SK-N-DZ (cell line): ENCODE measurements at places on chromosomes 2 and 18.
A peak's percentile ranks its signal among the peaks of the same experiment; 100 is the strongest.

DNA sequence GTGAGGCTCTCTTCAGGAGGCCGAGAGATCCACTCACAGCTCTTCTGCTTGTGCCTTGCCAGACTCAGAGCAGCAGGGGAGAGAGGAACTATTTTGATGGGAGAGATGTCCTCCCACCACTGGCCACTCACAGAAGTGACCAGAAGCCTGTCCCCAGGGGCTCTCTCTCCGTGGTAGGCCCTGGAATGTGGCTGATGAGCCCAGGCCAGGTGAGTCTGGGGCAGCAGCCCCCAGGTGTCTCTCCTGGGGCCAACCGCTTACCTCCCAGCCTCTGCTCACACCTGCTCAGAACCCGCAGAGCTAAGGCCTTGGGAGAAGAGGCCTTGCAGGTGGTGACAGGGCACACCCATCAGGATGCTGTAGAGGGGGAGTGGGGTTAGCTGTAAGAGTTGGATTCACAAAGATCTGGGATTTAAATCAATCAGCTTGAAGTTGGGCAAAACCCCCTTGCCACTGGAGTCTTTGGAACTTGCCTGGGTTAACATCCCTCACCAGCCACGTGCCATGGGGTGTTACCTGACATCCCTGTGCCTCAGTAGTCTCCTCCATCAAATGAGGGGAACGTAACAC is 29.1 kb upstream of the ASB18 start:
- DNase-seq = no peak

DNA sequence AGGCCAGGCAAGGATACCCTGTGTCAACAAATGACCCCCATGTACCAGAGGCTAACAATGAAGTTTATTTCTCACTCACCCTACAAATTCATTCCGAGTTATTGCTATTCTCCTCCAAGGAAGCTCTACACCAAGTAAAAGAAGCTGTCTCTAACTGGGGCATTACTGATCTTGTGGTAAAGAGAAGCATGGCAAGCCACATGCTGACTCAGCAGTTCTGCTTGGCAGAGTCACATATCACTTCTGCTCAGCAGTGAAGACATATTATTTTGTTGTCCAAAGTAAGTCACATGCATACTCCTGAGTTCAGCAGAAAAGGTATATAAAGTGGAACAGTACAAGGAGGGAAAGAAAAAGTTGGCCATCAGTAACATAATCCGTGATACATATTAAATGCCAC is 315.8 kb downstream of the GULP1 start:
- DNase-seq = peak; percentile 5

- no peak for DNase-seq
Observed at GRCh38 chr18:28729321-28729720, 552.4 kb upstream of the CDH2 start.

DNA sequence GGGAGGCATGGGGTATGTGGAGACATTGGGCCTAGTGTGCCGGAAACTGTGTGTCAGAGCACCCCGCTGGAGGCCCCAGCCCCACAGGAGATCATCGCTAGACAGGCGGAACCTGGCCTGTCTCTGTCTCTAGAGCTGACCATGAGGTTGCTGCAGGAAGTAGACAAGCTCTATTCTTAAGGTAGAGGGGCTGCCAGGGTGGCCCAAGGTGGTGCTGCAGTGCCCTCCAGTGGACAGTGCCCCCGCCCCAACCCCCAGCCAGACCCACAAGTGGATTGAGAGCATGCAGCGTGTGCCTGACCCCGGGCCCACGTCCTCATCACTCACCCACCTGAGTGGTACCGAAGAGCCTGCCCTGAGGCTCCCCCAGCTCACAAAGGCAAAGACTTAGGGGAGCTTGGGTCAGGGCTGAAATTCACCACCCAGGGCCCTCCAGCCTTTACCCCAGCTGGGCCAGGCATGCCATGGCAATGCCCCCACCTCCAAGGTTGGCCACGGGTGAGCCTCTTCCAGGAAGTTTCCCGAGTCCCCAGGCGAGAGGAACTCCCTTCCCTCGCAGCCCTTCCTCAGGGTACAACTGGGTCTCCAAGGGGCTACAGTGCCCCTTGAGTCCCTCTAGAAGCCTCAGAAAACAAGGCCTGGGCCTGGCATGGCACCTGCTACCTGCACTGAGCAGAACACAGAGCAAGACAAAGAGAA is 155.0 kb downstream of the TTC32 start:
- DNase-seq = peak; percentile 1

- DNase-seq = no peak
Observed at GRCh38 chr2:83221258-83221657, 1237.8 kb downstream of the SUCLG1 start.

DNA sequence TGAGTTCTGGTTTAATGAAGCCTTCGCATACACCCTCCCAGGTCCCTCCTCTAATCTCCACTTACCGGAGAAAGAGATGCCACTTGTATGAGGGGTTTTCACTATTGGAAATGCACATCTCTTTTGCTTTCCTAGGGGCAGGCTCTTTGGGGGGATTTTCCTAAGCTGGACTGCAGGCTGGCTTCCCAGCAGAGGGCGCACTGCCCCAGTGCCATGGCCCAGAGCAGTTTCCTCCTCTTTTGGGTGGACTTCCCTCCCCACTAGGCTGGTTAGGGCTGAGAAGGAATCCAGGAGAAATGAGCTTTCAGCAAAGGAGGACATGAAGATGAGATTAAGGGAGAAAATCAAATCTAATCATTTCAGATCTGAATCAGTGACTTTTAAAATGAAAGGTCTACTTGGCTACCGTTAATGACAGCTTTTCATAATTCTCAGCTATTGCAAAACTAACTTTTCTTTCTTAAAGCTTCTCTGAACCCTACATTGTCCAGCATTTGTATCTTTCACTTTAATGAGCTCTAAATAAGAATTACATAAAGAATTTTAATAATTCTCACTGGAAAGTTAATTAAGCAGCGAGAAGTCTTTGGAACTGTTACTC is 784.1 kb upstream of the FANCL start:
- peak; percentile 52 for DNase-seq

DNA sequence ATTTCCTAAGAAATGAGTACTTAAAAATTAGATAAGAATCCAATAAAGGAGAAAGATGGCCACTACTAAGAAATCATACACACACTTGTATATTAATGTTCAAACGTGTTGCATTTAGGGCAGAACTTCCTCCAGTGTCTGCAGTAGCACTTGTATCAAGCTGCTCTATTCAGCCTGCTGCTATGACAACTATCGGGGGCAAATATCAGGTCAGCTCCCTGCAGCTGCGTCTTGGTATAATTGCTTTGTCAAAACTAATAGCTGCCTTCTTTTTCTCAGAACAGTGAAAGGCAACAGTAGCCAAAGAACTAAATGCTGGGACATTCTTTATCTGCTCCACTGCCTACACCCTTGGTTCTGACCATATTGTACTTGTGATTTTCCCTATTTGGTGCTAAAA is 300.7 kb downstream of the NOL4 start:
- DNase-seq = peak; percentile 79

GRCh38 chr2:45285311-45285710 is 276.1 kb upstream of the SIX2 start:
- DNase-seq = no peak

DNA sequence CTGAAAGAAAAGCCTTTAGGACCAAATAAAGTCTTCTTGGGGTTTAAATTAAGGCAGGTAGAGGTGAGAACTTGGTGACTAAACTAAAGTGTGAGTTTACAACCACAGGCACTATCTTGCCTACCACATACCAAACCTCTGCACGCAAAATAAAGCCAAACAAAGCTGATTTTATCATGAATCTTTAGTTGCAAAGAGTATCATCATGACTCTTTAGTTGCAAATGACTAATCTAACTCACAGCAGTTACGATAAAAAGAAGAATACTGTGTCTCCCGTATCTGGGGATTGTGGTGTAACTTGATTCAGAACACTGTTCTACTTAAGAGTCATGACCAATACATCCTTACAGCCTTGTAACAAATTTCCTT is 11.2 kb downstream of the CFAP210 start:
- DNase-seq = no peak

- DNase-seq = no peak
Observed at GRCh38 chr2:165281387-165281786, 42.2 kb downstream of the SCN2A start.

GRCh38 chr2:141311430-141311829 is 819.4 kb downstream of the LRP1B start:
- no peak for DNase-seq

DNA sequence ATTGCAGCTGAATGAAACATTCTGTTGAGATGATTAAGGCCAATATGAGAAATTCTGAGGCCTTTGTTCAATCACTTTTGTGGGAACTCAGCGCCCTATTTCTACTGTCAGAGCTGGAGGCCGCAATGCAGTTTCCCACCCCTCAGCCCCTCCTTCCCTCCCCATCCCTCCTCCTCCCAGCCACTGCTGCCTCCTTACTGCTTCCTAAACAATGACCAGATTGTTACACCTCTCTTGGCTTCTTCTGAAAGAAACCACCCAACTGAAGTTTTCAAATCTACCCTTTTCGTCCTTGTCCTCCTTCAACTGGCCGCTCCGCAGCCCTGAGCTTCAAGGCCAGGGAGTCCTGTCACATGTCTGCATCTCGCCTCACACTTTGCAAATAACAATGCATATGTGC is 36.7 kb upstream of the MAPK4 start:
- DNase-seq = no peak

DNA sequence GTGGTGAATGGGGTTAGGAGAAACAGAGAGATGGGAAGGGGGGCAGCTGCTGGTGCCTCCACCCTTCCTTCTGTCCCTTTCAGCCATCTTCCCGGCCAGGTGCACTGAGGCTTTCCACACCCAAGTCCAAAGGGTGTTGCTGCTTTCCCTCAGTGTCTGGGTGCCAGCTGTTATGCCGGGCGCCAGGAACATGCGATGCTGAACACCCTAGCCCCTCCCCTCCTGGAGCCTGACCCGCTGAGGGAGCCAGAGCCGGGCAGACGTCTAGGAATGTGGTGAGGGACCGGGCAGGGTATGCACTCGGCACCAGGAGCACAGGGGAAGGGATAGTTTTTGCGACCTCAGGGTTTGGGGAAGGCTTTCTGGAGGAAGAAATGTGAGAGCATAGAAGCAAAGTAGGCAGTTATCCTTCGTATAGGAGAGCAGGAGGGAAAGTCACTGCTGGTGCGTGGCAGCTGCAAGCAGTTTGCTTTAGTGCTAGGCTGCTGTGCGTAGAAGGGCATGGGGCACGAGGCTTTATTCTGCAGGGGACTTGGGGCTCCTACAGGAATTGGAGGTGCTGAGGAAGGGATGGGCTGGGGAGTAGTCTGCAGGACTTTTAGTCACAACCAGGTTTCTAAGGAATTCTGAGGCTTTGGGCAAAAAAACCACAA is 147.7 kb downstream of the TSN start:
- no peak for DNase-seq

DNA sequence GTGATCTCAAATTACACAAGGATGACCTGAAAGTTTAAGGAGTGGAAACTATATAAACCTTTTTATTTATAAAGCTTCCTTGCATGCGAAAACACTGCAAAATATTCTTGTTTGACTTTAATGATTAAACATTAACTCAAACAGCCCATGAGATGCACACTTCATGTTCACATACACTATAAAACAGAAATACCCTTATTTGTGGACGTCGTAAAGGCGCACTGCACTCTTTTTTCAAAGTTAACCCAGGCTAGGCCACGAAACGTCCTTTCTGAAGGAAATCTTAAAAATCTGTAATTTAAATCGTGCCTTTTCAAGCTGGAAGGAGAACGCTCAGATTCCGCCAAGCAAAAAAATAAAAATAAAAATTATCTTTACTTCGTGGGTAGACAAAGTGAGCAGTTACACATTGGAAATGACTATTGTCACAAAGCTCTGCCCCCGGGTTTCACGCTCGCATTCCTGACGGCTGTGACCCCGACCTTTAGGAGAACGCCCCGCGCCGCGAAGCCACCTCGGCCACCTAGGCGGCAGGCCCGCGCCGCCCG is 728 bp downstream of the FAM168B start:
- DNase-seq = no peak

- no peak for DNase-seq
Observed at GRCh38 chr2:105379741-105380186, 19.1 kb downstream of the FHL2 start.

- no peak for DNase-seq
Observed at GRCh38 chr2:176242276-176242675, 27.0 kb upstream of the MTX2 start.

DNA sequence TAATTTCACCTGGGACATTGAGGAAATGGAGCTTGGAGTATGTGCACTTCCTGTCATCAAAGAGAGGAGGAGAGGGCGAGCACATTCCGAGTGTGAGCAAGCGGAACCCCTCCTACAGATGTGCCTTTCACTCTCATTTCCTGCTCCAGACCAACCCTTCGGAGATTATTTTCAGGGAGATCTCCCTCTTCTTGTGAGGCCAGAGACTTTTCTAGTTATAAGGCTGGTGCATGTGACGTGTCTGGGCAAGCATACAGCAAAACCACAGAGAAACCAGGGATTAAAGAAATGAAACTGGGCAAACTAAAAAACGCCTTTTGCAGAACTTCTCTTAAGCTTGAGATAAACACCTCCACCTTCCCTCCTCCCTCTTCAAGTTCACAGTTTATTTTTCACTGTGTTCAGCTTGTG is 409.2 kb upstream of the TCF4 start:
- DNase-seq = no peak

- DNase-seq = no peak
Observed at GRCh38 chr18:71045331-71046065, 756.7 kb downstream of the SOCS6 start.

GRCh38 chr18:9751371-9752031 is 43.4 kb downstream of the RAB31 start:
- no peak for DNase-seq

DNA sequence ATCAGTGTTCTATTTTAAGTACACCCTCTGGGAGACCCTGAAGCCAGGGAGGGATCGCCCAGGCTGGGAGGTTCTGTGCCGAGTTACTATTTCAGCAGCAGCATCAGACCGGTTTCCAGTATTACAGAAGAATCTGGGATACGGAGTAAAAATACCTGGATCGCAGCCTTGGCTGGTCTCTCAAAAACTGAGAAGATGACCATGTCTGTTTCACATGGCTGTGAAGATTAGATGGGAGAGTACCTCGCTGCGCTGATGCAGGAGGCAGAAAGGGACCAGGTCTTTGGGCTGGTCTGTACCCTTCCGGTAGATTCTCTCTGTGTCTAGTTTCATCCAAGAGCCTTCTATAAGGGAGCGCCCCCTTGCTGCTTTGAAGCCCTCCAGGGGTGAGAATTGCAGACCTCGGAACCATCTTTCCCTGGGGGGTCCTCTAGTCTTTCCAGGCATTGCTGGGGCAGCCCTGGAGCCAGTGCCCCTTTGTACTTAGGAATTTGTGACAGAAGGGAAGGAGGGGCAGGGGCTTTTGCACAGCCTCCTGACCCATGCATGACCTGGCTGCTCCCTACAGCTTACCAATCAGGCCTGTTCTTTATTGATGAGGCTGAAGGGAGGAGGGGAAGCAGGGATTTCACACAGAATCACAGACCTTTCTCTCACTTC is 56.3 kb upstream of the MAPRE3 start:
- no peak for DNase-seq

- no peak for DNase-seq
Observed at GRCh38 chr2:45850558-45850957, 199.1 kb downstream of the PRKCE start.
